NCI-H187 (cell line): ENCODE measurements at places on chromosomes 2 and 18.

DNA sequence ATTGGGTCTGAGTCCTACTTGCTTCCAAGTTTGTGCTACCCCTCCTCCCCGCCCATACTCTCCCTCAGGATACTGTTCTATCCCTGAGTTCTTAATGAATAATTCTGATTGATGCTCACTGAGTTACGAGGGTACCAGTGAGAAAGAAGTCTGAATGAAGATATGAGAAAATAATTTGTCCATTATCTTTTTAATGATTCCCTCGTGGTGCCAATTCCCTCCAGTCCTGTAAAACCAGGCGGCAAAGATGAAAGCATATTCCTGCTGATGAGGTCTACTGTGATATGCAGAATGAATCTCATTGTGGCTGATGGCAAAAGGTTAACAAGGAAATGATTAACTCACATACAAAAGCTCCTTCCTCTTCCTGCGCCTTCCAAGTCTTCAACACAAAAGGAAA lies 650.2 kb upstream of the SLC39A10 start:
- DNase-seq: no peak

- no peak for DNase-seq
Measured at GRCh38 chr2:26769089-26769761, 5.1 kb downstream of the SLC35F6 start.

GRCh38 chr2:44244135-44244871 lies 31.0 kb upstream of the SLC3A1 start:
- DNase-seq: peak; percentile 62

DNA sequence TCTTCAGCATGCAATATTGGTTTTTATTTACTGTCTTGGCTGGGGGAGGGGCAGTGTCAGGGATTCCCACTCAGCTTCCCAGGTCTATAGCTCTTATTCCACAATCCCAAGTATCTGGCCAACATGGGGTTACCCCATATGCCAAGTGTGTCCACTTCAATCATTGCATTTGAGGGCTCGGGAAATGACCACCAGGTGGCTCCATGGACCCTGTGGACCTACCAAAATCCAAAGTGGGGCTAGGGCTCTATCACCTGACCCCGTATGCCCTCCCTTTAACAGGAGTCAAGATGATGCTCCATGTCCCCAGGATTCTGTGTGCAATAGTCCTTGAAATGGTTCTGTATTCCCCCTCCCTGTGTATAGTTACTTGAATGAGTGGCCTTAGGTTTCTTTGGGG lies 12.1 kb upstream of the TRAF3IP1 start:
- no peak for DNase-seq

DNA sequence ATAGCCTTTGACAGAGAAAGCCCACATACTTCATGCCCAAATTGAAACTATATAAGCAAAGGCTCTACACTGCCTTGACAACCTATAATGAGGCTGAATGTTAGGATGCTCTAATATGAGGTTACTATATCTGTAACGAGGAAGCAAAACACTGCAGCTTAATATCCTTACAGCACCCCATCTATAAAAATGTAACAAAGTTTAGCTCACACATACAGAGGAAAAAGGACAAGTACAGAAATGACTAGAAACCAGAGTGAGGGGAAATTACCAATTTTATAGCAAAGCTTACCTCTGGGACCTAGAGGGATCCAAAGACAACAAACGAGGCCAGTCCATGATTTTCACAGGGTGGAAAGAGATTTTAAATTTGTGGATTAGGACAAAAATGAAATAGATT lies 138.5 kb downstream of the COL4A4 start:
- no peak for DNase-seq

DNA sequence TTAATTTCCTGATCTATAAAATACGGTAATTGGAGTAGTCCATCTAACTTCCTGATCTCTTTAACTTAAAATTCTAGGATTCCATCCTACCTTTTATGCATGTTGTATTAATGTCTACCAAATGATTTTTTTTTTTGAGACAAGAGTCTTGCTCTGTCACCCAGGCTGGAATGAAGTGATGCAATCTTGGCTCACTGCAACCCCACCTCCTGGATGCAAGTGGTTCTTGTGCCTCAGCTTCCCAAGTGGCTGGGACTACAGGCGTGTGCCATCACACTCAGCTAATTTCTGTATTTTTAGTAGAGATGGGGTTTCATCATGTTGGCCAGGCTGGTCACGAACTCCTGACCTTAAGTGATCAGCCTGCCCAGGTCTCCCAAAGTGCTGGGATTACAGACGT lies 47.8 kb downstream of the CFAP36 start:
- DNase-seq: no peak

DNA sequence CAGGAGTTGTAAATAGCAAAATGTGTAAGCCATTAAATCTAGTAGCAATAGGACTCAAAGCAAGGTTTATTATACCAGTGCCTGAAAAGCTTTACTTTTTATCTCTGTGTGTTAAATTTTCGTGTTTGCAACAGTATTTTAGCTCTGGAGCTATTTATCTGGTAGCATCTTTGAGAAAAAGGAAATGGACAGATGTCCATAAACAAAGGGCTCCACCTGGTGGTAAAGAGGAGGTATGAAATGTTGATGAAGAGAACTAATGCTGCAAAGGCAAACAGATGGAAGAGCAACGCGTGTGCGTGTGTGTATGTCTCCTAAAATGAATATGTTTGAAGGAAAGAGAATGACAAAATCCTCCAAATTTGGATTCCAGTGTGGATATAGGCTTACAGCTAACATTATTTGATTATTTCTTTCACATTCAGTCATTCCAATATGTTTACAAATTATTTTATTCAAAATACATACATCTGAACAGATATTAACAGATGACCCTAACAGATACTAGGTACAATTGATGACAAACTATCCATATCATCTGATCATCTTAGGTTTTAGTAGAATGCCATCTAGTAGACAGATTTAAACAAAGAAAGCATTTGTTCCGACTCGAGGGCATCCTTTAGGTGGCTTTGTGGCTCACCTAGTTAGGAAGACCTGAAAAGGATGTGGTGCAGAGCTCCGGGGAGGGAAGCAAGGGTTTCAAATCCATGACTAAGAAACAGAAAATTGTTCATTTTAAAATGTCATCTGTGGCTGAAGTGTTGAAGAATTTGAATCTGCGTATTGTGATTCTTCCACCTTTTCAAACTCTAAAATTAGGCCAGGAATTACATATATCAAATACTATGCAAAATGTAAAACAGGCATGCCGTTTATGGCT lies 383.3 kb downstream of the MTX2 start:
- DNase-seq: peak; percentile 47

GRCh38 chr2:231425811-231426703 lies 30.5 kb downstream of the B3GNT7 start:
- DNase-seq: no peak

GRCh38 chr2:177682836-177683660 lies 290.5 kb downstream of the AGPS start:
- DNase-seq: no peak

DNA sequence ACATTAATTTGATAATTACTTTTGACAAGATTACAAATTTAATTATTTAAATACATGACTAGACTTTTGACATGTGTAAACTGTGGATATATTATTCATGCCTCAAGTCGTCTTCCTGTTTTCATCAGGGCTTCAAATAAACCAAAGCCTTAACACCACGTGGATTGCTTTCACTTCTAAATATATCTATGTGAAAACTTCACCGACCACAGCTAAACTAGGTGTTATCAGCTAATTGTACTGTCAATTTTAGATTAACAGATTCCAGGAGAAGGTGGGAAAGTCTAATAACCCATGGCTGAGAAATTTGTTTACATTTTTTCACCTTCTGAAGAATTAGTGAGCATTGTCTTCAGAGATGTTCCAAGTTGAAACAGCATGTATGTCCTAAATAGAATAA lies 494.7 kb upstream of the FAM98A start:
- DNase-seq: no peak

GRCh38 chr2:135637456-135638087 lies 104.1 kb upstream of the UBXN4 start:
- no peak for DNase-seq

- no peak for DNase-seq
Measured at GRCh38 chr2:143686585-143687164, 557.5 kb downstream of the ARHGAP15 start.

GRCh38 chr2:175457895-175458448 lies 276.5 kb upstream of the ATP5MC3 start:
- DNase-seq: no peak

DNA sequence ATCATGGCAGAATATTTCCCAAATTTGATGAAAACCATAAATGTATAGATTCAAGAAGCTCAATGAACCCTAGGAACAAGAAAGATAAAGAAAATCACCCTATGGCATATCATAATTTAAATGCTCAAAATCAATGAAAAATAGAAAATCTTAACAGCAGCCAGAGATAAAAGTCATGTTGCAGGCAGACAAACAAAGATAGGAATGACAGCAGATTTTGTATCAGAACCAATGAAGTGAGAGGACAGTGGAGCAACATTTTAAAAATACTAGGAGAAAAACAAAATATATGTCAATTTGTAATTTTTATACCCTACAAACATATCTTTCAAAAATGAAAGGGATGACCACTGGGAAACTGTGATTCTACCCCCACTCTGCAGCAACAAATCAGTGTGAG lies 203.3 kb downstream of the PIEZO2 start:
- DNase-seq: no peak

DNA sequence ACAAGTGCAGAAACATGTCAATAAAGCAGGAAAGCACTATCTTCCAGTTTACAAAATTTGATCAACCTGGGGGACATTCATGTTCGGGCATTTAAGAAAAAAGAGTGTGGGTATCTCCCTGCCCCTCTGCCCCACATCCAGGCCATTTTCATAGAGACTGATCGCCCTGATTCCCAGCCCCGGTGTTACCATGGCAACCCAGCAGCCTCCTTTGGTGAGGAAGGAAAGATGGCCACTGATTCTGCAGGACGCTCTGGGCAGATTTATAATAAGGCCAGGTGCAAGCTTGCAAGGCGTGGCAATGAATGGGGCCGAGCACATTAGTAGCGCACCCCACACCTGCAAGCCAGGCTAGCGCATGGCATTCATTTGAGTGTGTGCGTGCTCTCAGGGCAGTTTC lies 36.7 kb upstream of the ARL4C start:
- DNase-seq: peak; percentile 39

DNA sequence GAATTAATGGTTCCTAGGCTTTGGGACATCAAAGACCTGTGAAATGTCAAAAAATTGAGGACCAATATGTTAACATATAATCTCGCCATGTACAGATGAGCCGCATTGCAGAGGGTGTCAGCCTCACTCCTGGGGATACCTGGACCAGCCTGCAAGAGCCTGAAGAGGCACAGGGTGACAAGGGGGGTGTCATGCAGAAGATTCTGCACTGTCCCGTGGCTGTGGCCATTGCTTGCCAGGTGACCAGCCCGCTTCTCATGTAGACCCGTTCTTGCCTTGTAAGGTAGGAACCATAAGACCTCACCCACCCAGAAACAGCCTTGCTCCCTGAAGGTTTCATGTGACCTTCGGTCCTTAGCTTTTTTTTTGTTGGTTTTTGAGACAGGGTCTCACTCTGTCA lies 37.5 kb downstream of the TMEM37 start:
- no peak for DNase-seq

DNA sequence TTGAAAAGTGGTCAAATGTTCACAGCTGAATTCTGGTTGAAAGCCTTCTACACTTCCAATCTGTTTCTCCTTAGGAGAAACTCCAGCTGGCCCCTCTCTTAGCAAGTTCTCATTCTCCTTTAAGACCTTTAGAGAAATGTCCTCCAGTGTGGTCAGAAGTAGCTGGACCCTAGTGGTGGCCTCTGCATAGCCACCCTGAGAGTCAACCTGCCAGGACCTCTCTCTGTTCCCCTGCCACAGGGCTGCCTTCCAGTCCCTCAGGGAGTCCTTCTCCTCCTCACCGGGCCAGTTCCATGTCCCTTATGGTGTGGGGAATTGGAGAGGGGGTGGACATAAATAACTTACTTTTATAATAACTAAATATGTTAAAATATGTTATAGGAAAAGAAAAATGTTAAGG lies 200.9 kb upstream of the PKDCC start:
- DNase-seq: no peak

DNA sequence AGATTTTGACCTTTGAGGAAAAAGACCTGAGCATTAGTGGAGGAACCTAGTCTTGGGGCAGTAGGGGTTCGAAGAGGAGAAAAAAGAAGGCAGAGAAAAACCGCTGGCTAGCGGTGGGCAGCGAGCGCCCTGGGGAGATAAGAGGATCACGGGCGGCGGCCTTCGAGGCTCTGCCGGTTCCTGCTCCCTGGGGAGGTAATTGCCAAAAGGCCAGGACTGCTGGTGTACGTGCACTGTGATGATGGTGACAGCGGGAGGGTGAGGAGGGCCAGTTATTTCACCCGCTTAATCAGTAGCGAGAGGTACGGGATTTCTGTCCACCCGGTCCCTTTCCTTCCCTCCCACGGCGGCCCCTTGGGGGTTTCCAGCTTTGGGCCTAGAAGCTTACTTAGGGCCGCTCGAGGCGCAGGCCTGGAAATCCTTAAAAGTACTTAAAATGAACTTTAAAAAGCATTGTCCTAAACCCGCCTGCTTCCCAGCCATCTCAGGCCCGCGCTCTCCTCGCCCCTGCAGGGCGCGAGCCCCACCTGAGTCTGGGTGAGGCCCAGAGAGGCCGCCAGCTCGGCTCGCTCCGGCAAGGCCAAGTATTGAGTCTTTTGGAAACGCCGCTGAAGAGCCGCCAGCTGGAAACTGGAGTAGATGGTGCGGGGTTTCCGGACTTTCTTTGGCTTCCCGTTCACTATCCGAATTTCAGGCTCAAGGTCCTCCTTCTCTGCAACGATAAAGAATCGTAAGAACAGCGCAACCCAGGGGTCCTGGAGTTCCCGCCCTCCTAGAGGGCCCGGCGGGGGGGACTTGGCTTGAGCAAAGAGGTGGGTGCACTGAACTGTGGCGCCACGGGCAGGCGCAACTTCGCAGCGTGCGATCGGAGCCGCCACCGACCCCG lies 1.5 kb downstream of the DLX2 start:
- no peak for DNase-seq

GRCh38 chr2:232541961-232542714 lies 2.6 kb downstream of the CHRNG start:
- no peak for DNase-seq

- DNase-seq: no peak
Measured at GRCh38 chr2:145091967-145092366, 572.0 kb upstream of the ZEB2 start.

GRCh38 chr2:200408428-200409316 lies 101.2 kb downstream of the KCTD18 start:
- DNase-seq: peak; percentile 53
